ENCODE measurements at places on chromosomes 13 and 19. TPM values are rescaled to one million over a fixed set of nuclear protein-coding genes. Genes with fewer than 3 reads are reported as not detected.

GRCh38 chr13:66218583-66218982 lies 1011.6 kb downstream of the PCDH9 start:
- no peak overlapping the region for H3K27ac ChIP-seq
- no peak for DNase-seq
- H3K4me1 ChIP-seq: no peaks in the 10 kb centered on the region
- H3K27me3 ChIP-seq: no peaks in the 10 kb centered on the region

- H3K4me3 ChIP-seq: no peak overlapping the region
- H3K36me3 ChIP-seq: peaks cover 12% of the 10 kb centered on the region
- no peaks in the 10 kb centered on the region for H3K27me3 ChIP-seq
- DNase-seq: no peak
- H3K27ac ChIP-seq: no peak overlapping the region
Measured at GRCh38 chr19:31352782-31353651, 3.8 kb upstream of the TSHZ3 start.

- no peaks in the 10 kb centered on the region for H3K36me3 ChIP-seq
- DNase-seq: no peak
- no peak overlapping the region for H3K27ac ChIP-seq
Measured at GRCh38 chr13:59979589-59979988, 184.1 kb downstream of the DIAPH3 start.

Gene KLHL1
- not detected for total RNA-seq

Gene GPR183
- total RNA-seq: not detected

Gene ZNF443
- total RNA-seq: 1.6 TPM

Measured in MCF 10A (cell line).